ENCODE measurements at places on chromosomes 4 and X.

GRCh38 chrX:9853307-9853706 is 67.1 kb downstream of the SHROOM2 start:
- DNase-seq, result no peak

GRCh38 chr4:40280586-40280985 is 54.5 kb upstream of the CHRNA9 start:
- no peak for DNase-seq

- no peak for DNase-seq
These were observed 24.2 kb upstream of the CXCL2 start for GRCh38 chr4:74123065-74123728.

DNA sequence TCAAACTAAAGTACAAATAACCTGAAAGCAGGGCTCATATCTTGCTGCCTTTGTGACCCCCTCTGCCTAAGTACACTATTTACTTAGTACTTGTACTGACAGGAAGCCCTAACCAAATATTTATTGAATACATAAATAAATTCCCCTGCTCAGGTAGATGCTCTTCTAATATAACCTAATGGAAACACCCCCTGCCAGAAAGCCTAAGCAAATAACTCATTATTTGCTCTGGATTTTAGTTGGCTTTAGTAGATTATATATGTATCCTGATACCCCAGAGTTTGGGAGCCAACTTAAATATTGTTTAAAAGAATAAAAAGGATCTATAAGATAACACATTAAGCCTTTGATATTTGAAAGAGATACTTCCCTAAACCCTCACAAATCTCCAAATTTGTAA is 318.2 kb downstream of the PPP1R2C start:
- DNase-seq, result no peak

DNA sequence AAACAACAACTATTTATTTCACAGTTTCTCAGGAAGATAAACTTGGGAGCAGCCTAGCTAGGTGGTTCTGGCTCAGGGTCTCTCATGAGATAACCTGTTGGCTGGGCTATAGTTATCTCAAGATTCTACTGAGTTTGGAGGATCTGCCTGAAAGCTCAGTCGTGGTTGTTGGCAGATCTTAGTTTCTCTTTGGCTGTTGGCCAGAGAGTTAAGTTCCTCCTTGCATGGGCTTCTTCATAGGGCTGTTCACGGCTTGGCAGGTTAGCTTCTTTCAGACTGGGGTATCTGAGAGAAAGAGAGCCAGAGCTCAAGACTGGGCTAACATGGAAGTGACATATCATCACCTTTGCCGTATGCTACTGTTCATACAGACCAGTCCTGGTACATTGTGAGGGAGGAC is 28.7 kb downstream of the SEC24B start:
- DNase-seq, result no peak

GRCh38 chrX:51837451-51837850 is 56.0 kb upstream of the MAGED1 start:
- no peak for DNase-seq
